ENCODE measurements at places on chromosomes 12 and 14.

DNA sequence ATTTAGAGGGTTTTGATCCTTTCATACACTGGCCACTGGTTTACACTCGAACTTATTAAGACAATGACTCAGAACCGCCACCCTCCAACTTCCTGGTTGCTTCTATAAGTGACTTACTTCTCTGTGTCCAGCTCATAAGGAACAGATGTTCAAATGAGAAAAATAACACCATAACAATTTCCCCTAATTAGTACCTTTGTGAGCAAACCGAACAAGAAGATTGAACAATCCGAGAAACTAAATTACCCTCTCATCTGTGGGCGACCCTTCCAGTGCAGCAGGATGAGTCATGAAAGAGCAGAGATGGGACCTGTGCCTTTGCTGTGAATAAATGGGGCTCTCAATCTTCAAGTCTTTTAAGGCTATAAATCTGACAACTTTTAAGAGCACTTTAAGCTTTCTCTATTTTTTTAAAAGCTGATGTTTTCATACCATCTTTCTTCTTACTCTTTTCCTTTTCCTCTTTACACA is 146.8 kb upstream of the RASSF8 start:
- no peak for DNase-seq

GRCh38 chr12:94706250-94706661 is 55.9 kb upstream of the TMCC3 start:
- no peak for DNase-seq

- no peak for DNase-seq
Measured at GRCh38 chr14:59538936-59539335, 37.7 kb downstream of the CCDC175 start.

DNA sequence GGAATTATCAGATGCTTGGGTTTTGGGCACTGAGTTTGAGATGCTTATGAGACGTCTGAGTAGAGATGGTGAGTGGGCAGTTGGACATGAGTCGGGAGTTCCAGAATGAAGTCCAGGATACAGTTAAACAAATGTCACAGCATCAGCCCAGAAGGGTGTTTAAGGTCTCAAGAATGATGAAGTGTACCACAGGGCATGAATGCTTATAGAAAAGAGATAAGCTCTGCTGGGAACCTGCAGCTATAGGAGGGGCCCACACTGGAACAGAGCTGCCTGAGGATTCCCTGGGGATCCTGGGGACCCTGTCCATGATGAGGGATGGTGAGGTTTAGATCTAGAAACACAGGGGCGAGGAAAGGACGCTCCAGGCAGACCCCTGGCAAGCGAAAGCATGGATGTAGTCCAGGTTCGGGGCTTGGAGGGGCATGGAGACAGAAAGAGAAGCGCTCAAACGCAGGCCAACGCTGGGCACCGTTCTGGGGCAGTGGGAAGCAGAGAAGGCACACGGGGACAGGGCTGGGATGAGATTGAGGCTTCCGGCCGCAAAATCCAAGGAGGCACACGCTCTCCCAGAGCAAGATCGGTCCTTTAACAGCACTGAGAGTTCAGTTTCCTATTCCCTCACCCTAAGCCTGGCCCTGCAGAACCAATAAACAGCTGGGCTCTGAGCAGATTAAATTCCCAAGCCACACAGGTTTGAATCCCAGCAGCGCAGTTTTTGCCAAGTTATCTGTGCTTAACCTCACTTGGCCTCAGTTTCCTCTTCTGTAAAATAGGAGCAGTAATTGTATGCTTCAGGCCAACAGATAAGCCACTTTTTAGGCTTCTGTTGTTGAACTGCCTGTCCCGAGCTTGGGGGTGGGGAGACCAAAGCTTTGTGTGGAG is 52.9 kb downstream of the EID3 start:
- no peak for DNase-seq

DNA sequence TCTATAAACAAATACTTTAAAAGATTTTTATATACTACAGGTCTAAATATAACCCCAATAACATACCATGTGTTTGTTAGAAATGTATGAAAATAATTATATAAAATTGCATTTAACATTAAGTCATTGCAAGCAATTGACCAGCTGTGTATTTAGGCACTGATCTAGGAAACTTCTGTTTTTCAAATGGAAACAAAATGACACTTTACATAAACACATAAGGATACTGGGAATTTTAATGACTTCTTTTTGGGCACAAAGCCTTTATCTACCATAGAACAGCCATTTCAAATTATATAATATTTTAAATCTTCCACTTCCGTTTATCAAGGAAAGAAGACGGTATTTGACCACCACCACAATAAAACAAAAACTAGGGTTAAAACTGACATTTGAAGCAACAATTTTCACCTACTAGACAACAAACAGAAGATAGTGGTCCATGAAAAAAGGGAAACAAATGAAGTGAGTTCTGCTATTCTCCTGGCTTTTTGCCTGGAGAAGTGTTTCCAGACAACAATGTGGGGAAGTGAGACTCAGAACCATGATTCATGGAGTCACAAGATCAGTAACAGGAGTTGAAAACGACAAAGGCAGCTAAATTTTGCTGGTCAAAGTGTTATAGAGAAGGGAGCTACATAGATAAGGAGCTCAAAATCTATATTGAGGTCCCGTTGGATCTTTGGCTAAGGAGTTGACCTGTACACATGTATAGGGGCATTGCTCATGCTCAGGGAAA is 475.1 kb downstream of the TRHDE start:
- DNase-seq = no peak

- DNase-seq = no peak
Measured at GRCh38 chr14:43855556-43855955, 651.5 kb downstream of the FSCB start.

DNA sequence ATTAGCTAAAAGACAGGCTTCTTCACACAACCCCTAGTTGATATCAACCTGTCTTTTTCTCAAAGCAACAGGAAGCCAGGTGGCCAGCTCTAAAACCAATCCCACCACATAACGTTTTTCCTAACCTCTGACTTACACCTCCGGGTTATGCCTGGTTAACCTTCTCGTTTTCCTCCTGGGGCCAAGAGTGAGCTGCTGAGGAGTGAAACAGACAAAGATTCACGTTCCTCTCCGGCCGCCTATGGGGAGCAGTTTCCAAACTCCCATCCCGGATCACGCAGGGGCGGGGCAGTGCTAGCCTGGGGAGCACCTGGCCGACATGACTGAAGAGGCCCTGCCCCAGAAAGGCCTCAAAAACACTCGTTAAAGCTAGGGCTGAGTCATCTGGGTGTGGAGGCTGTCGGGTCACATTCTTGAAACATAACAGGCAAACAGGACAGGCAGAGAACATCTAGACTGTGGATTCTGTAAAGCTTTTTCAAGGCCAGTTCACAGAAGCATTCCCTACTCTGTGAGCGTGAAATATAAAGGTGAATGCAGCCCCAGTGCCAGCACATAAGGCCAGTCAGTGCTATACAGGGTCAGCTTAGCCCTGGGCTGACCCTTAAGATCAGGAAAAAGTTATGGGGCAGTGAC is 25.9 kb upstream of the LGALS3 start:
- no peak for DNase-seq

DNA sequence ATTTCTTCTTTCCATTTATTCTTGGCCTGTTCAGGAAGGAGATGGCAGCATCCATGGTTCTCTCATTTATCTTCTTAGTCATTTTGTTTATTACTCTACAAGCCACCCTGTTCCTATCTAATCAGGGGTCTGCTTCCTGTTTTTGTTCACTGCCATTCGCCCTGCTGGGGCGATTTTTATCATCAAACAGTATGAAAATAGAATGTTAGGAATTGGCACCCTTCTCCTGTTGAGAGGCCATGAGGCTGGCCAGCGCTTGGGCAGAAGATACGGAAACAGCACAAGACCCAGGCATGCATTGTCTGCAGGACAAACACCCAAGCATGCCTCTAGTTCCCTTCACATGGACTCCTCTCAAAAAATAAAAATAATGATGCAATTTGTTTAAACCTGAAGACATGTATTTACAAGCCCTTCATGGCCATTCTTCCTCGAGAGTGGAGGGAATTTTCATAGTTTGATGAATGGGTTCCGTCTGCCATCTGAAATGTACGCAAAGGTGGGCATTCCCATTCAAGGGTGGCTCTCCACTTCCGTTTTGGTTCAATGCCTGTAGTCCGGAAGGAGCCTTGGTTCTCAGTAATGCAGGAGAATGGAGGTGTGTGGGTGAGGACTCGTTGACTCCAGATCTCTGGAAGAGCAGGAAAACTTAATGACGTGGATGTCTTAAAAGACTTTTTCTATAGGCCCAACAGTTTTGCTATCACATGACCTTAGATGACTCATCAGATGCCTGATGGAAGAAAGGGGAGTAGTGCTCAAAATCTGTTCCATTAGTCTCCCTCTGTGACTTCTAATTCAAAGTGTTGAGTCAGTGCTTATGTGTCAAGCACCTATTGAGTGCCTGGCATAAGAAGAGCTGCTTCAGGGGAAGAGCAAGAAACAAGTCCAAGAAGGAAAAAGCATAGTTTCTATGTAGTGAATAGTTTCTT is 252.4 kb upstream of the TBX3 start:
- no peak for DNase-seq

DNA sequence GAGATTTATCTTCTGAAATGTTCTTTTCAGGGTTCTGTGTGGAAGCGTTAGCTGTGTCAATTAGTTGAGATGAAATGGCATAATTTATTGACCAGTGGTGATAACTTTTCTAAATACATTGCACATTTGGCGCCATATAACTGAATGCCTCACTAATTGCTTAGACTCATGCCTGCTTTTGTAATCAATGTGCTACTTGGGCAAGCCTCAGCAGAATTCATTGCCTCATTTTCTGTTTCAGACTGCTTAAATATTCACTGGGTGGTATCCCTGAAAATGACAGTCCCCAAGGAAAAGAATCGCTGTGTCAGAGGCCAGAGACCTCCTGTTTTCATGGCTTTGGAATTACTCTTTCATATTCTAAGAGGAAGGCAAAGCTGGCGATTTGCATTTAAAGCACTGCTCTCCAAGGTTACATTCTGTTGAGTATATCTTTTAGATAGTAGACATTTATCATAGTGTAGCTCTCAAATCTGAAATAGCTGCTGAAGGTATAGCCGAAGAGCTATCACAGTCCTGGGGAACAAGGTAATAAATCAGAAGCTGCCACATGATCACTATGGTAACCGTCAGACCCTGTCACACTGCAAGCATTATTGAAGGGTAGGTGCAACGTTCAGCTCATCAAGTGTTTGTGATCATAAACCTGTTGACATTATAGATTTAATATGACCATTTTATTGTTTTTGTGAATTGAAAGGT is 297.3 kb upstream of the E2F7 start:
- no peak for DNase-seq

GRCh38 chr14:32077081-32078022 is at the start of gene ARHGAP5:
Gene ARHGAP5 (plus strand): TSS chr14:32077304. CDS start chr14:32090670, 13,366 bp downstream.
- DNase-seq = no peak
